ENCODE measurements at places on chromosomes 6 and 20.

DNA sequence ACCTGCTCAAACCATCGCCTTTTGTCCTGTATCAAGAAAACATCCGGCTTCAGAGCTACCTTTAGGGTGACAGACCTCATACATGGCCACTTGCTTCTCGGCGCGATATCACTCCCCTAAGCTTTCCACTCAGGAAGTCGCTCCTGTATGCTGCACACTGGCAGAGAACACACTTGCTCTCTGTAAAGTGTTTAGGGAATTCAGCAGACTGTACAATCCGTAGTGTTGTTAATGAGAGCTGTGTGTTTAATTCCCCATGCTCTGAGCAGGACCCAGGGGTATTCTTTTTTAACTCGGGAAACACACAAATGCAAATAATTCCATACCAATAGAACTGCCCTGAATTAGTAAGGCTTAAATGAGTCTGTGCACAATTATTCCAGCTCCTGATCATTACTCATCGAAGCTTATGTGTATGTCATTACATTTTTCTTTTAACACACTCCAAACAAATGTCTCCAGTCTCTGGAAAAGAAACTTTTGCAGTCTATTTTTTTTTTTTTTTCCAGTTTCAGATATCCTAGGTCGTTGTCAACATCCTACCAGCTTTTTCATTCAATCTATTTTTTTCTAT is 338.7 kb upstream of the ARID1B start:
- DNase-seq: no peak

DNA sequence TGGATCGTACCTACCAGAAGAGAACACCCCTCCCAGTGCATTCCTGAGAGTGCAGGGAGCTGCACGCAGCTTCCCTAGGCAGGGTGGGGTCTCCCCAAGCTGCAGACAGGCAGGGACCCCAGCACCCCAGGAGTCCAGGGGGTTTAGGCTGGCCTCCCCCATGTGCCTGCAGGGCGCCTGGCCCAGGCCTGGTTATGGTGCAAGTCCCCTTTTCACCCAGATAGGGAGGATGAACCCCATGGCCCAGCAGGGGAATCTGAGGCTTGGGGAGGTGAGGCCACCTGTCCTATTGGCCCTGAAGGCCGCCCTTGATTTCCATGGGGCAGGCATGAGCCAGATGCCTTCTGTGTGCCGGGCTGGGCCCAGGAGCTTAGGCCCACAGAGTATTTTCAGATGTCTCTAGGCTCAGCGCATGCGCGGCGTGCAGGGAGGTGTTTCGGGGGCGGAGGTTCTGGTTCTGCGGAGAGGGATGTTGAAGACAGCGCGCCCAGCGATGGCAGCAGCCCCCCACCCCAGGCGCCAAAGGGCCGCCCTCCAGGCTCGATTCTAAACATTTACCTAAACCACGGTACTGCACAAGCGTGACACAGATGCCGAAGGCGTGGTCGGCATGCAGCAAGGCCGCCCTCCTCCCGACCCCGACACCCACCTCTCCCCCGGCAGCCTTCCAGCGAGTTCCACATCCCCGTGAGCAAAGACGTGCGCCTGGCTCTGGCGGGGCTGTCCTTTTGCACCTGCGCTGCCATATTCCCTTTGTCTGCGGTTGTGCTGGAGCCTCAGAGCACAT is 29.4 kb downstream of the COL20A1 start:
- no peak for DNase-seq

GRCh38 chr6:3876866-3877265 is 27.7 kb downstream of the FAM50B start:
- no peak for DNase-seq

DNA sequence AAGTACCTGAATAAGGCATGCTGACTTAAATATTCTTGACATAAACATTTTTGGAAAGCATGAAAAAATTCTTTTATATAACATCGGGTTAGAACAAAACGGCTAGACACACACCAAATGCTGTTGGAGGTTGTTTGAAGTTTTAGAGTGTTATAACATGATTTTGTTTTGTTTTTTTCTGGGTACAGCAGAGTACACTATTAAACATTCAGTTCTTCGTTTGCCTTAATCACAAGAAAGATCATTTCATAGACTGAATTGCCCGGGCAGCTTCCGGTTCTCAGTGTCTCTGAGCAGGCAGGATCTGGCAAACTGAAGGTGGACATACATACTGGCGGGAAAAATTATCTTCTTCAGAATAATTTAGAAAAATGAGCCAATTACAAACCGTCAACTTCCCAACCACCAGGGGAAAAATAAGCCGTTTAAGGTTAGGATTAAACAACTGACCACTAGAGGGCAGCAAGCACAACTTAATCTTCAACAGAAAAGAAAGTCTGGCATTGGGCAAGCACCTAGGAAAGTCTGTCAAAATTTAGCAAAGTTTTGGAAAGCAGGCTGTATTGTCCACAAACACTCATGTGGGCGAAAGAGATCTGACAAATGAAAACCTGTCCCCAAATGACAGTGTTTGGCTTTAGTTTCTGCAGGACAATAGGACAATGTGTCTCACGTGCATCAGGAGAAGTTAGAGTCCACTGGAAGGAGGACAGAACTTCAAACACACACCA is 15.0 kb downstream of the ZNF217 start:
- peak; percentile 33 for DNase-seq

GRCh38 chr6:148138573-148138972 is 204.1 kb upstream of the SASH1 start:
- no peak for DNase-seq

DNA sequence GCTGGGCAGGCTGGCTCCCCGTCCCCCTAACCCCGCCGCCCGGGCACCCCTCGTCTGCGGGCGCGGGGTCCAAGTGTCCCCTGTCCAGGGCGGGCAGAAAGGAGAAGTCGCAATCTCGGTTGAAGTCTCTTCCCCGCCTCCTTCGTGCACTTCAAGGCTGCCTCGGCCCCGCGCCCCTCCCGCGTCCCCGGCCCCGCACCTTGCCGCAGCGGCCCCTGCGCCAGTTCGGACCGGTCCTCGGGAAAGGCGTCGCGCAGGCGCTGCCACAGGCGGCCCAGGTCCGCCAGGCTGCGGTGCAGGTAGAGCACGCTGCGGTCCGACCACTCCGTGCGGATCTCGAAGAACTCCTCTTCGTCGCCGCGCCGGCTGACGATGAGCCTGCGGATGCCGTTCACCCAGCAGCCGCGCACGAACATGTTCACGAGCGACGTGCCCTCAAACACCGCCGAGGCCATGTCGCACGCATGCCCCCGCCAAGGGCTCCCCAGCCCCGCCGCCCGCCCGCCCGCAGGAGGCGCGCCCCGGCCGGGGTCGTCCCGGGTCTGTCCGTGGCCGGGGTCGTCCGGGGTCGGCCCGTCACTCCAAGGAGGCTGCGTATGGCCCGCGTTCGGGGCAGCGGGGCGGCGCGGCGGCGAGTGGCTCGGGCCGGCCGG is at the start of gene PXDC1:
PXDC1 (minus strand) TSS at position 637 of the 653 bp plus-strand sequence; CDS start at position 455, 182 bp downstream.
- DNase-seq: no peak

DNA sequence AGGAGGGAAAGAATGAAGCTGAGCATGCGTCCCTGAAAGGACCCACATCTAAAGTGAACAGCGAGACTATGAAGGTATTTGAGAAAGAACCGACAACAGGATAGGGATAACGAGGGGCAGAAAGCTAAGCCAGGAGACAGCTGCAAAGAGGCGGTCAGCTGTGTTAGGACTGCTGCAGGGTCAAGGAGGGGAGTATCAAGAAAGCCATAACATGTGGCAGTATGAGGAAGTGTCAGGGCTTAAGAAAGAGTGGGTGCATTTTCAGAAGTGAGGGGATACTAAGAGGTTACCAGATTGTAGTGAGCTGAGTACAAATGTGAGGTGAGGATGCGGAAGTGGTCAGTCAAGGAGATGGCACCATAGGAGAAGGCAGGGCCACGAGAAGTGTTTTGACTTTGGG is 21.2 kb downstream of the MYLIP start:
- DNase-seq: no peak

- DNase-seq: no peak
These were observed 30.7 kb downstream of the CDH22 start for GRCh38 chr20:46277602-46278001.

- no peak for DNase-seq
These were observed 87.0 kb downstream of the ZMYND8 start for GRCh38 chr20:47269309-47270165.

DNA sequence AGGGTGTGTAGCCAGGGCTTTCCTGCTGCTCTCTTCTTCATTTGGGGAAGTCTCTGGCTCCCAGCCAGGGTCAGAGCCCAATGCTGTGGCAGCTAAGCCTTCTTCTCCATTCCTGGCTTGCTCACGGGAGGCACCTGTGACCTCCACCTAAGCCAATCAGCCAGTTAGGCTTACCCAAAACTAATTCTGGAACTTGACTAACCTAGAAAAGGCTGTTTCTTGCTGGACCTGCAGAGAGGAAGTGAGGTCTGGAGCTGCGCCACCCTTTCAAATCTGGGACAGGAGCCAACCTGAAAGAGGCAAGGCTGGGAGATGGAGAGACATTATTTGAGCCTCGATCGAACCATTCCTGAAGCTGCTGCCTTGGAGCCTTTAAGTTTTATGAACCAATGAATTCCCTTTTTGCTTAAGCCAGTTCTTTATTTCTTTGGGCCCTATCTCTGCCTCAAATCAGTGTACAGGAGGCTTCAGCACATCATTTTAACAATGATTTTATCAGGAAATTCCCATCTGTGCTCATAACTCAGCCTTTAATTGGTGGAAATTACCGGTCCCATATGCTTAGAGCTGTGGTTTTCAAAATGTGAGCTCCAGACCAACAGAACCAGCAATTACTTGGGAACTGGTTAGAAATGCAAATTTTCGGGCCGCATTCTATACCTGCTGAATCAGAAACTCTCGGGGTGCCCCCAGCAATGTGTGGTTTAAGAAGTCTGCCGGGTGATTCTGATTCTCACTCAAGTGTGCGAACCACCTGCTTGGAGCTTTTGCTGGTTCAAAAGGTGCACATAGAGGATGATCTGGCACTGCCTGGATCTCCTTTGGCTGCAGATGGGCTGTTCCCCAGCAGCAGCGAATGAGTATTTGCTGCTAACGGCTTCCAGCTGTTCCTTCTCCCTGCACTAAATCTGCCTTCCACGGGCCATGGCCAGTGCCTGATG is 97.4 kb upstream of the RNF24 start:
- no peak for DNase-seq

DNA sequence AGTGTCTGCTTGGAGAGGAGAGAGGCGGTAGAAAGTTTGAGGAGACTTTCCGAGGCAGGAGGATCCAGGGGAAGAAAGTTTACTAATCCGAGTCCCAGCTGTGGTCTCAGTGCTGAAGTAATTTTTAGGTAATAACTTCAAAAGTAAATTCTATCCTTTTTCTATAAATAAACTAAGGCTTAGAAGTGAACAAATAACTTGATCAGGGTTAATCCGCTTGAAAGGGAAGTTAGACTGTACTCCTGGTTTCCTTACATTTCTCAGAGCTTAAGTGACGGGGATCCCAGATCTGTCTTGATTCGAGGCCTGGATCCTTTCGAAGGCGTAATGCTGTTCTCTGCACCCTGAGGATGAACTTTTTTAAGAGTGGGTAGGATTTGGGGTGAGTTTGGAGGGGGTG is 2.6 kb downstream of the STK35 start:
- no peak for DNase-seq

GRCh38 chr6:7207720-7208119 is 100.0 kb downstream of the RREB1 start:
- no peak for DNase-seq

GRCh38 chr20:11278461-11278860 is 604.7 kb upstream of the JAG1 start:
- no peak for DNase-seq

GRCh38 chr6:36574679-36575078 is 19.5 kb upstream of the SRSF3 start:
- DNase-seq: no peak

- DNase-seq: no peak
These were observed 46.7 kb upstream of the MOCS1 start for GRCh38 chr6:39980839-39981580.

DNA sequence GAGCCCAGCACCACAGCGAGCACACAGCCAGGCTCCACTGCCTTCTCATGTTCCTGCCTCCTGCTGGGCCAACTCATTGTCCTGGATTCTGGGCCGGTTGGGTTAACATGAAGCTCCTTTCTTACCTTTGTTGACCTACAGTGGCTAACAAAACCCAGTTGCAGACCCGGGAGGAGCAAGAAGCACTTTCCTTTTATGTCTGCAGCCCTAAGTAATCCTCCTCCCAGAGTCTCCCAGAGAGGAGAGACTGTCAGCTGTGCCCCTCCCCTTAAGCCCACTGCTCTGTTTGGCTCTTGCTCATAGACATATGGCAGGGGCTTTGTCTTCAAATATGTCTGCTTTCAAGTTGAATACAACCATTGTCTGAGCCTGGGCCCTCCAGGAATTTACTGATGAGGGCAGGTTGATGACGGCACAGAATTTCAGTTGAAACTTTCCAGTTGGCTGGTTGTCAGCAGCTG is 55.2 kb downstream of the PSMB1 start:
- no peak for DNase-seq

DNA sequence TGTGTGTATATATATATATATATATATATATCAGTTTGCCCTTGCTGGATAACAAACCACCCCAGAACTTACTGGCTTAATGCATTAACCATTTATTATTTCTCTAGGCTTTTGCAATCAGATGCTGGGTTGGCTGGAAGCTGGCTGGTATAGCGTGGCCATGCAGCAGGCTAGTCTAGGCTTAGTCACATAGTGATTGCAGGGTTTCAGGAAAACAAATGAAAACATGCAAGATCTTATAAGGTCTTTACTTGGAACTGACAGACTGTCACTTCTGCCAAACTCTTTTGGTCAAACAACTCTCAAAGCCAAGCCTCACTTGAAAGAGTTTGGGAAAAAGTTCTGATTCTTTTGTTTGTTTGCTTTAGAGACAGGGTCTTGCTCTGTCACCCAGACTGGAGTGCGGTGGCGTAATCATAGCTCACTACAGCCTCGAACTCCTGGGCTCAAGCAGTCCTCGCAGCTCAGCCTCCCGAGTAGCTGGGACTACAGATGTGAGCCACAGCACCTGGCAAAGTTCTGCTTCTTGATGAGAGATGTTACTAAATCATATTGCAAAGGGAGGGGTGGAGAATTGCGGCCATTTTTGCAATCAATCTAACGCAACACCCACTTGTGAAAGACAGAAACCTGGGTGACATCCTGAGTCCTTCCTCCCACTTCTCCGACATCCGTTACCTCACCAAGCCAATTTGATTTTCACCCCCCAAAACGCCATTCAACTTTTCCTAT is 74.6 kb upstream of the RNF24 start:
- DNase-seq: no peak

DNA sequence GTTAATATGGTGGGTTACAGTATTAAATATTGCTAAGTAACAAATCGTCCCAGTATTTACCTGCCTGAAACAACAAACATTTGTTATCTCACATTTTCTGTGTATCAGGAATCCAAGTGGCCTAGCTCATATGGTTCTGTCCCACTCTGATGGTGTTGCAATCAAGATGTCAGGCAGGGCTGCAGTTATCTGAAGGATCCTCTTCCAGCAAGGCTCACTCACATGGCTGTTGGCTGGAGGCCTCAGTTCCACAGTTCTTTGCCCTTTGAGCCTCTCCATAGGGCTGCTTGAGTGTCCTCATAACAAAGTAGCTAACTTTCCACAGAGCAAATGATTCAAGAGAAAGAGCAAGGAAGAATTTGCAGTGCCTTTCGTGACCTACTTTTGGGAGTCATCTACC is 17.7 kb downstream of the RAB22A start:
- no peak for DNase-seq
